LHCN-M2 (cell line): ENCODE measurements at places on chromosomes 13 and 19.

GRCh38 chr19:9847087-9847671 lies 12.1 kb downstream of the PIN1 start:
- peak; percentile 90 for DNase-seq

DNA sequence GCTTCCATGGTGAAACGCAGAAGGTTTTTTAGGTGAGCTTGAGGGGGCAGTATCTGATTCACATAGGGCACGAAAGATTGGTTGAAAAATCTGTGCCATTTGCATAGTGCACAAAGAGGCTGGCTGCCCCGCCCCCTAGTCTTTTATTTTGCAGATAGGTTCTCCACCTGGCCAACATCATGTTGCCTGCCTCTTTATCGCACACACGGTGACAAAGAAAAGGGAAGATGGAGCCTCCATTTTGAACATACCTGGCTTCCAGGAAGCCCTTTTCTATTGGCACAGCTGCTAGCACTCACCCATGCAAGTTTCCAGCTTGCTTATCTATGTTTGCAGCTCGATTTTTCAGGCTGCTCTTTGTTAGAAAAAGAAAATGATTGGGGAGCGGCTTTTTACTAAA lies 316.2 kb upstream of the KLHL1 start:
- no peak for DNase-seq

DNA sequence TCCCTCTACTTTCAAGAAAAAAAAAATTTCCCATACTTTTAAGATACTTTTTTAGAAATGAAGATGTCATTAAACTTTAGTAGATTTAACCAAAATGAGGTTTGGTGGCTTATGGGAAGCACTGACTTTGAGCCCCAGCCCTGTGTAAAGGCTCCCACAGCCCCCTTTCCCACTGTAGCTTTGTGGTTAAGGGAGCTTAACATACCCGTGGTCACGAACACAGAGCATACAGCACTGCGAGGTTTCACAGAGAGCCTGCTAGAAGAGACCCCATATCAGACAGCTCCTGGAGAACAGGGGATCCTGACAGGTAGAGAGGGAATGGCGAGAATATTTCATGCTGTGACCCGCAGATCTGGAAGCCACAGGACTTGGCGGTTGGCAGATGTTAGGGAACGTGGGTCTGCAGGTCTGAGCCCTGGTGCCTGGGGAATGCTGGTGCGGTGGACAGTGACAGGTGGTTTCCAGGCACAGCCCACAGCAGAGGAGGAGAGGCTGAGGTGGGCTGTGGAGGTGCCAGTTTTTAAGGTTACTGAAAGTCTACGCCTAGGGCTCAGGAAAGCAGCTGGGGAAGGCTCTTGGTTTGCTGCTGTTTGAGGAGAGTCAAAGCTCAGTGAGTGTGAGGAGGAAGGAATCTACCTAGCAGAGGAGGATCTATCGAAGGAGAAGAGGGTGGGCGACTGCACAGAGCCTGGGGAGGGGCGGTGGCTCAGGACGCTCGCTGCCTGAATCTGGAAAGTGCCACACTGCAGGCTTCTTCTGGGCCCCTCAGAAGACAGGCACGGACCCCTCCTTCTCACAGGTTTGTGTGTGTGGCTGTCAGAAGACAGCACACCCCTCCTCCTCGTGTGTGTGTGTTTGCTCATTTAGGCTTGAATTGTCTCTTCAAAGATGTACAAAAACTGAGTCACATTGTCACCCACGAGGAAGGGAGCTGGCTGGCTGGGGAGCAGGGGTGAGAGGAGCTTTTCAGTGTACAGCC lies 49.9 kb downstream of the SLC7A9 start:
- DNase-seq, result no peak

GRCh38 chr13:92681239-92681638 lies 545.4 kb upstream of the GPC6 start:
- no peak for DNase-seq

DNA sequence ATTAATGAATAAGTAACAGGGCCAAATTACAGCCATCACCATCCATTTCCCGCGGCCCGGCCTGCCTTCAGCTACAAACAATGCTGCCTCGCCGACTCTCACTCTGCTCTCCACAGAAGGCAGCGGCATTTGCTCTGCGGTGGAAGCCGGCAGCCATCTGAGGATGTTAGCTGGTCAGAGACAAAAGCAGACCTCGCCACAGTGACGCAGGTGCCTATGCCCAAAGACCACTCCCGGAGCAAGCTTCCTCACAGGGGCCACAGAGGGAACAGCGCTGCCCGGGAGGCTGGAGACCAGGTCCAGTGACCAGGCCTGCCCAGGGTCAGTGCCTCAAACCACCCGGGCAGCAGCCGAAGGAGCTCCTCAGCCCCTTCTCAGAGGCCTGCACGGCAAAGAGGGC lies 16.4 kb downstream of the PEPD start:
- no peak for DNase-seq

DNA sequence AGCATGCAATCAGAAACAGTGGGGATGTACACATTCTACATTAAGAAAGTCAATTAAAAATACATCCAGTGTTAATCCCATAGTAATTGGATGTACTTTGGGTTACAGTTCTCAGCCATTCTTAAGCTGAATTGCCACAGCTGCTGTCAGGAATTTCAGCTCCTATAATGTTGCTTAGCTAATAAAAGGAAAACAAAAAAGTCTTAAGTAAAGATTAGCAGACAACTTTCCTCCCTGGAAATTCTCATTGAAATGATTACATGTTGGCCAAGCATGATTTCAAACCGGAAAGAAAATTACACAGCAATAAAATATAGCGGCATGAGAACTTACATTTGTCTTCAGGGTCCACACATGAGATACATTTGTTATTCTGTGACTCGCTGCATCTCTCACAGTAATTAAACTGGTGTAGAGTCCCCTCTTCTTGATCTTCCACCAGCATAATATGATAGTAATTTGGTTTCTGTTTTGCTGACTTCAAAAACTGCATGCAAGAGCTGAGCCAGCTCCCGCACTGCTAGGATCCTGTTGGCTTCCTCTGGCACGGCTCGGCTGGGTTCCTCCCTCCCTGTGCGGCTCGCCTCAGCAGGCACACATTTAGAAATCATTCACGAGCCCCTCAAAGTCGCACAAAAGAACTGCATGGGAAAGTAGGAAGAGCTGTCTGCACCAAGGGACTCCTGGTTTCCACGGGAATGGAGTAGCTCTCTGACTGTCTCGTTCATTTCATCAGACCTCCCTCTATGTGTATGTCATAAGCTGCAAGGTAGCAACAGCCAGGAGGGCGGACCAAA lies at the start of gene HTR2A:
TSS of gene HTR2A (minus strand) at position 713 of the 797 bp plus-strand sequence. CDS start 1,147 bp downstream, outside the sequence.
- peak; percentile 45 for DNase-seq

DNA sequence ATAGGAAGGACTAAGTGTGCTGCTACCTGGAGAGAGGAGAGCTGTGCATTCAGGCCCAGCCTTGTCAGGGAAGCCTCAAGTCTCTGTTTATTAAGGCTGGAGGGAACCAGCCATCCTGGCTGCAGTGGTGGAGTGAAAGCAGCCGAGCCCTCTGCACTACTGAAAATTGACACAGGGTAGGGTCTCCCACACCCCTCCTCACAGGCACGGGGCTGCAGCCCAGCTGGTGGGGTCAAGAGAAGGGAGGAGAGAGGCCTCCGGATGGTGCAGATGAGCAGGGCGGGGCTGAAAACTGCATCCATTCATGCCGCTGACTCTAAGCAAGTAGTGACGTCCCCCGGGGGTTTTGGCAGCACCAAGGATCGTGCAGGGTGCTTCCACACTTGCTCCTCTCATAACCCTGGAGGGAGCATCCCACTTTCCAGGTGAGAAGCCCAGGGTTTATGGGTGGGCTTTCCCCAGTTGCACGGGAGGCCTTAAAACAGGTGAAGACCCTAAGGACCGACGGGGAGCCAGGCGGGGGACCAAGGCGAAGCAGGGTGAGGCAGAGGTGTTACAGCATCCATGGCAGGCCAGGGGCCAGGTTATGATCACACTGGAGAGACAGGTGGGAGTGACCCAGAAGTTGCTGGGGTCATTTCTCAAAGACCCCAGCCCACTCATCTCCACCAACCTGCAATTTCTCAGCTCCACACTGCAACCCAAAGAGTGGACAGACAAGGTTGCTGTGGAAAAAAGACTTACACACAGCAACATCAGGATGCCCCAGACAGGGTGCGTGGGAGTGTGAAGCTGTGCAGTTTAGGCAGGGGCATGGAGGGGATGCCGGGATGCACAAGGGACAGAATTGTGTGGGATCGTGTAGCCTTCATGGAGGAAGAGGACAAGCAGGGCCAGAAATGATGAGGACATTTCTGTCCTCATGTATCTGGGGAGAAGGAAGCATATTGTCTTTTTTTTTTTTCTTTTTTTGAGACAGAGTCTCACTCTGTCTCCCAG lies 36.8 kb downstream of the VSTM2B start:
- DNase-seq, result no peak

DNA sequence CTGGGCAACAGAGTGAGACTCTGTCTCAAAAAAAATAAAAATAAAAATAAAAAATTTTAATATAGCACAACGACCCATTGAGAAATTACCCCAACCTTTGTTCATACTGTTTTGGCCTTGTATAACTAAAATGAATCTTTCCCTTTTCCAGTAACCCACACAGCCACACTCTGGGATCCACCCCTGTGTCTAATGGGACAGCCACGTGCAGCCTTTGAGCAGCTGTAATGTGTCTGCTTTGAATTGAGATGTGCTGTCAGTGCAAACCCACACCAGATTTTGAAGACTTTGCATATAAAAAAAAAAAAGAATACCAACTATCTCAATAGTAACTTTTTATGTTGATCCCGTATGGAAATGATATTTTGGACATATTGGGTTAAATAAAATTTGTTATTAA lies 112.7 kb upstream of the UBL3 start:
- no peak for DNase-seq

DNA sequence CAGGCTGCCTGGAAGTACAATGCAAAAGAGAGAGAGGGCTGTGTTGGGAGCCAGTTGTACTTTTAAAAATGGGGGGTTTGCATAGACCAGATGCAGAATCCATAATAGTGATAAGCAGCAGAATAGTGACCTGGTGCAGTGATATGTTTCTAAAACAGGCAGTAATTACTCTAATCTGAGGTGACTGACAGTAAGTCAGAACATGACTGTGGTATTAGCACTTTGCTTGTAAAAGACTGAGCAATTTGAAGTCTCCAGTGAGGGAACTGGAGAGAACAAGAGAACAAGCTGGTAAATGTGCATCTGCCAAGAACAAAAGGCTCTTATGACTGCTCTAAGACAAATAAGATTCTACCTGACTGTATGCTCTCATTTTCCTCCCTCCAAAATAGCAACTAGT lies 383.4 kb downstream of the ITGBL1 start:
- DNase-seq, result no peak

GRCh38 chr13:33550276-33550675 lies 264.7 kb upstream of the STARD13 start:
- DNase-seq, result no peak

GRCh38 chr13:113161433-113161832 lies 3.0 kb downstream of the PROZ start:
- no peak for DNase-seq

- no peak for DNase-seq
Observed at GRCh38 chr19:6501740-6502648, at the start of gene TUBB4A. Gene TUBB4A, minus strand, starts transcription at chr19:6502309. Its CDS starts 97 bp downstream, at chr19:6502212.

DNA sequence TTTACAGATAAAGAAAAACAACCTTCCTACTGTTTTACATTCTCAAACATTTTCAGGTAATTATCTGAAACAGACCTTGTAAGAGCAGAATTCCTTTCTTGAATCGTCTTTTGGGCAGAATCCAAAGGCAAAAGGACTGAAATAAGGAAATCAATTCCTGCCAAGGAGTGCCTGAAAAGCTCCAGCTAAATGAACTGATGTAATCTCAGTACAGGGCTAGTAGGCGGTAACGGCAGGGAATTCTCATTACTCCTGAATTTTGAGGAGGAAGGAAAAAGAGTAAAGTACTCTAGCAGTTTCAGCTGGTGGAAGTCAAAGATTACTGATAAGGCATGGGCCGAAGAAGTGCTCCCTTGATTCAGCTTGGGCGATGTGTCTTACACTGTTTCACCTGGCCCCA lies 168.4 kb downstream of the PCDH9 start:
- no peak for DNase-seq

GRCh38 chr13:112846411-112847115 lies 122.5 kb upstream of the MCF2L start:
- no peak for DNase-seq

- DNase-seq, result no peak
Observed at GRCh38 chr19:55345101-55345817, 5.6 kb downstream of the KMT5C start.

DNA sequence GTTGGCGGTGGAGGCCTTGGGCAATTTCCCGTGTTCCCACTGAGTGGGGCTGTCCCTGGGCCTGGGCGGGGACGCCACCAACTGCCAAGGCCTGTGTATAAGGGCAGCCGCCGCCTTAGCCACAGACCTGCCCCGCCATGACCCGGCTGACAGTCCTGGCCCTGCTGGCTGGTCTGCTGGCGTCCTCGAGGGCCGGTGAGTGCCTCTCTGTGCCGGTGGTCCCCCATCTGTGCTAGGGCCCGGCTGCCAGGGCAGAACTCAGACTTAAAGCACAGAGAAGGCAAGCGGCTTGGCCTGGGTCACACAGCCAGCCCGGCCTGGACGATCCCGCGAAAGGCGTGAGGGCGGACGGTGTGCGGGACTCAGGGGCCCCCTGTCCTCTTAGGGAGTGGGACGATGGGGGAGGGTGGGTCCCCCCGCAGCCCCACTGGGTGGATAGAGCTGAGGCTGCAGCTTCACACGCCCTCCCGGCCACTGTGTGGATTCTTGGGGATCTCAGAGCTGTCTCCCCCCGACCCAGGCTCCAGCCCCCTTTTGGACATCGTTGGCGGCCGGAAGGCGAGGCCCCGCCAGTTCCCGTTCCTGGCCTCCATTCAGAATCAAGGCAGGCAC lies at the start of gene AZU1:
TSS of gene AZU1 (plus strand) at position 128 of the 612 bp plus-strand sequence. CDS start at position 138, 10 bp downstream.
- no peak for DNase-seq

DNA sequence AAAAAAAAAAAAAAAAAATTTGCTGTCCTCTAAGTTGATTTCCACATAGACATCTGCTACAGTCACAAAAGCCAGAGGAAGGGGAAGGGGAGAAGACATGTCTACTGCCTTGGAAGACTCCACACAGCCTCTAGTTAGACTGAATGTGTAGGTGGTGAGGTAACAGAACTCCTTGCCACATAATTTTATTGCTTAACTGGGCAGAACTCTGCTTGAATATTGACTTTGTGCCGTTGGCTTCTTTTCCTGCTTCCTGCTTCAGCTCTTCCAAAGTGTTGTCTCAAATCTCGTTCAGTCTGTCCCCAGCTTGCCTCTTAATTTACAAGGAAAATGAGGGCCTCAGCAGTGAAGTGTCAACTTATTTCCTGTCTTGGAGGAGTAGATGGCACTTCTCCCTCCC lies 37.1 kb downstream of the ESD start:
- no peak for DNase-seq

DNA sequence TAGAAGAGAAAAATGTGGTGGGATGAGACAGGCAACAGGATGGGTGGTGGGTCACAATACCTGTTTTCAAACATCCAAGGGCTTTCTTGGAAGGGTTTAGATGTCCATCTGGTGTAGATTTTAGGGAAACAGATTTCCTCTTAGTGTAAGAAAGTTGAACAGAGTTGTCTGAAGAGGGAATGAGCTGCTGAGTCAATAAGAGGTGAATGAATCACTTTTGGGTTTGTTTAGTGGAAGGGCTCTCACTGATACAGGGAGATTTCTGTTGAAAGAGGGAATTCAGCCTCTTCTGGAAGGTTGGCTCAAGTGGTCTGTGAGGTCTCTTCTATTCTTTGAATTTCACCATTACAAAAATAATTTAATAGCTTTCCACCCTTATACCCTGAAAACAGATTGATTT lies 54.6 kb downstream of the LACC1 start:
- peak; percentile 5 for DNase-seq

- no peak for DNase-seq
Observed at GRCh38 chr19:30074096-30074495, 132.1 kb downstream of the URI1 start.

GRCh38 chr19:29540114-29540513 lies 14.3 kb downstream of the VSTM2B start:
- no peak for DNase-seq

GRCh38 chr13:90613076-90613795 lies 734.3 kb upstream of the MIR17HG start:
- no peak for DNase-seq
